Thyroid gland (tissue), 4 donors: ENCODE measurements at places on chromosomes 4 and X. TPM values are rescaled to one million over a fixed set of nuclear protein-coding genes. Genes with fewer than 3 reads are reported as not detected.

- DNase-seq, result no peak
- no peaks in the 10 kb centered on the region for H3K4me1 ChIP-seq
- no peak overlapping the region for H3K4me3 ChIP-seq
- no peak overlapping the region for H3K27ac ChIP-seq
- no peaks in the 10 kb centered on the region for H3K27me3 ChIP-seq
- H3K36me3 ChIP-seq, result no peaks in the 10 kb centered on the region
Measured at GRCh38 chr4:183335369-183335940, 13.2 kb upstream of the CLDN24 start.

DNA sequence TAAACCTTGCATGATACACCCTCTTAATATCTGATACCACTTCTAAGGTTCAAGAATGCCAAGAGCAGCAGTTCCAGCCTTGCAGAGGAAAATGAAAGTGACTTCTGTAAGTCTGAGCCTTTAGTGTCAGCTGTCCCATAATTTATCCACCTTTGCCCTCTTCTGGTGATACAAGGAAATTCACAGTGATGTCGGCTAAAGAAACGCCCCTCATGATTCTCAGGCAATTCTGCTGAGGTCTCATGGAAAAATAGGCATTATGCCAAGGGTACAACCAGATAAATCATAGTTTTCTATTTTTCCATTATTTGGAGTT lies 172.2 kb upstream of the CXCL13 start:
- H3K27me3 ChIP-seq, result no peaks in the 10 kb centered on the region
- peak; percentile 28 for DNase-seq
- peaks cover 4% of the 10 kb centered on the region for H3K4me1 ChIP-seq
- H3K36me3 ChIP-seq, result no peaks in the 10 kb centered on the region
- H3K27ac ChIP-seq, result no peak overlapping the region

- no peak for DNase-seq
- H3K36me3 ChIP-seq, result no peaks in the 10 kb centered on the region
- H3K27ac ChIP-seq, result no peak overlapping the region
- H3K27me3 ChIP-seq, result no peaks in the 10 kb centered on the region
Measured at GRCh38 chrX:24482823-24483415, 17.8 kb downstream of the PDK3 start.

GRCh38 chr4:148254621-148255343 lies 187.4 kb downstream of the NR3C2 start:
- H3K27me3 ChIP-seq, result no peaks in the 10 kb centered on the region
- H3K27ac ChIP-seq, result no peak overlapping the region
- H3K4me3 ChIP-seq, result no peak overlapping the region
- DNase-seq, result no peak
- H3K4me1 ChIP-seq, result peaks cover 17% of the 10 kb centered on the region
- no peaks in the 10 kb centered on the region for H3K36me3 ChIP-seq

DNA sequence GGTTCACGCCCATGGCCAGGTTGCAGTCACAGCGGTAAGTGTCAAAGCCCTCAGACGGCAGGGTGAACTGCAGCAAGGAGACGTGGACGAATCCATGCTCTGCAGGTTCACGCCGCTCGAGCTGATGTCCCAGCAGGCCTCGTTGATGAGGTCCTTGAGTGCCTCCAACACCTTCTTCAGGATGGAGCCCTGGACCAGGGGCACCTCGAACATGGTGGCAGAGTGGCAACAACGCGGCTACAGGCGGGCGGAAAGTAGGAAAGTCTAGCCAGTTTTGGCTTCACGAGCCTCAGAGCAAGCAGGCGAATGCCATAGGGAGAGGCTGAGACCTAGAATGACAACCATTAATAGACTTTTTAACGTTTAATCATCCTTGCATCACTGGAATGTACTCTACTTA lies 485.9 kb downstream of the ZNF674 start:
- H3K27ac ChIP-seq, result no peak overlapping the region
- H3K4me3 ChIP-seq, result no peak overlapping the region
- H3K36me3 ChIP-seq, result no peaks in the 10 kb centered on the region
- no peaks in the 10 kb centered on the region for H3K27me3 ChIP-seq
- DNase-seq, result no peak

DNA sequence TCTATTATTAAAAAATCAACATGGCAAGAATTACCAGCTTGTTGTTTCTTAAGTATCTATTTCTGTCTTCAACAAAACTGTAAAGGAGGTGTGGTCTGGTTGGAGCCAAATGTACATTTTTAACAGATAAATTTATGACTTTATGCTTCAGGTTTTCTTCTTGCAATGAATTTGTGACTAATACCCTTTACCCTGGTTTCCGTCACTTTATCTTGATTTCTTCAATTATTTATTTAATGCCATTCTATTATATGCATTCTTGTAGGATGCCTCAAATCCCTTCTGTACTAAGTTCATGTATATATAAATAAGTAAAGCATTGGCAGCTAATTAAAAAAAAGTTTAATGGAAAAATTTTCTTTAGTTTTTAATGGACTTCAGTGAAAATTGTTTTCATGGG lies 41.5 kb upstream of the ANXA3 start:
- H3K27me3 ChIP-seq, result no peaks in the 10 kb centered on the region
- no peak overlapping the region for H3K27ac ChIP-seq
- DNase-seq, result no peak
- H3K4me1 ChIP-seq, result no peaks in the 10 kb centered on the region

- H3K4me1 ChIP-seq, result no peaks in the 10 kb centered on the region
- no peaks in the 10 kb centered on the region for H3K36me3 ChIP-seq
- no peak overlapping the region for H3K27ac ChIP-seq
- no peak overlapping the region for H3K4me3 ChIP-seq
- DNase-seq, result no peak
Measured at GRCh38 chr4:149741186-149741831, 74.3 kb downstream of the IQCM start.

DNA sequence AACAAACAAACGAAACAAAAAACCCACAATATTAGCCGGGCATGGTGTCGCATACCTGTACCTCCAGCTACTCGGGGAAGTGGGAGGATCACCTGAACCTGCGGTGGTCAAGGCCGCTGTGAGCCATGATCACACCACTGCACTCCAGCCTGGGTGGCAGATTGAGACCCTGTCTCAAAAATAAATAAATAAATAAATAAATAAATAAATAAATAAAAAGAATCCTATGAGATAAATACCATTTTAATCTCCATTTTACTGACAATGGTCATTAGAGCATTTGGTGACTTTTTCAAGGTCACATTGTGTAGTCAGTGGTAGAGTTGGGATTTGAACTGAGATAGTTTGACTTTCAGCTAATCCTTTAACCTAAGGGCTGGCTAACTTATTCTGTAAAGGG lies 11.4 kb downstream of the TRPC5 start:
- H3K27me3 ChIP-seq, result no peaks in the 10 kb centered on the region
- H3K36me3 ChIP-seq, result no peaks in the 10 kb centered on the region
- no peaks in the 10 kb centered on the region for H3K4me1 ChIP-seq
- no peak for DNase-seq
- H3K4me3 ChIP-seq, result no peak overlapping the region

- peaks cover 15% of the 10 kb centered on the region for H3K4me1 ChIP-seq
- H3K4me3 ChIP-seq, result no peak overlapping the region
- no peaks in the 10 kb centered on the region for H3K27me3 ChIP-seq
Measured at GRCh38 chr4:8383451-8384160, 56.9 kb downstream of the ACOX3 start.

GRCh38 chrX:56766554-56767347 lies 37.7 kb downstream of the NBDY start:
- H3K4me1 ChIP-seq, result peaks cover 8% of the 10 kb centered on the region
- H3K4me3 ChIP-seq, result no peak overlapping the region

DNA sequence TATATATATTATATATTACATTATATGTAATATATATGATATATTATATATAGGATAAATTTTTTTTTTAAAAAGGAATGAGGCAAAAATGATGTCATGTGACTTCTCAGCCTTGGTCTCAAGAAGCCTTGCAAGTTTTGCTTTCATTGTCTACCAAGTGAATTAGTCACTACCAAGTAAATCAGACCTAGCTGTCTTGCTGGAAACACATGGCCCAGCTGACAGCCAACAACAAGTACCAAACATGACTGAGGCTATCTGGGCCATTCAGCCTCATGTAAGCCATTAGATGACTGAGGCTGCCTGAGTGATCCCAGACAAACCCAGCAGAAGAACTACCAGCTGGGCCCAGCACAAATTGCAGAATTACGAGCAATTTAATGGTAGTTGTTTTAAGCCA lies 44.9 kb downstream of the HAND2 start:
- DNase-seq, result no peak
- no peaks in the 10 kb centered on the region for H3K27me3 ChIP-seq
- no peaks in the 10 kb centered on the region for H3K36me3 ChIP-seq
- no peak overlapping the region for H3K27ac ChIP-seq

DNA sequence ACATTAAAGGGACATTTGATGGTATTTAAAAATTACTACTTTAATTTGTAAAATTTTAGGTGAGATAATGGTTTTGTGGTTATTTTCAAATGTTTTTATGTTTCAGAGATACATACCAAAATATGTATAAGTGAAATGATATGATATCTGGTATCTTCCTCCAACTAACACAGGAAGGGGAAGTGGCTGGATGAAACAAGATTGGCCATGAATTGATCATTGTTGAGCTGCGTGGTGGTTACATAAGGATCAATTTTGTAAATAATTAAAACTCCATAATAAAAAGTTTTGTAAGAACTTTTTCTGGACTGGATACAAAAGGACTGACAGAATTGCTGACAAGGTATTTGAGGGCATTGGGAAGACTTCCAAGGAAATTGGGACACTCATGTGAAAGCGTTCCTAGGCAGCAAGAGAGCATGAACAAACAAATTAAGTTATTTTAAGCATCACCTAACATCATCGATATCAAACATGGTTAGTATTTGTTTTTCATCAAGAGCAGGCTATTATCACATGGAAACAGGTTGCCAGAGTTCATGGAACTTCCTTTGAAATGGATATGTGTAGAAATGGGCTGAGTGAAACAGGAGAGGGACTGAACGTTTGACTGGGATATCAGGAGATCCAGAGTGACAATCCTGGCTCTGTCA lies 4.4 kb upstream of the PGM2 start:
- H3K27ac ChIP-seq, result peak overlapping the region; percentile 63

DNA sequence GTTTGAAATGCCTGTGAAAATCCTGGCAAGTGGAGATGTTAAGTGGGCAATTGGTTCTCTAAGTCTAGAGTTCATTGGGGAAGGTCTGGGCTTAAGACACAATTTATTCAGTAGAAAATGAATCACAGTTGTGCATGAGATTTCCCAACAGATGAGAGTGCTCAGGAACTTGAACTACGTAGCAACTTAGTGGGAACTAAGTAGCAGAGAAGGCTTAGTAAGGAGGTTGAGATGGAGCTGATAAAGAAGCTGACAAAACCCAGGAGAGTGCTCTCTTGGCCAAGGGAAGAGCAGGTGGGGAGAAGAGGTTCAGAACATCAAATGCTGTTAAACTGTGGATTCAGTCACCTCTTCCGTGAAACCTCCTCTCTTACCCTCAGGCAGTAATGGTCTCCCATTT lies 33.0 kb downstream of the AFF1 start:
- no peaks in the 10 kb centered on the region for H3K36me3 ChIP-seq
- no peak for DNase-seq
- H3K27me3 ChIP-seq, result no peaks in the 10 kb centered on the region
- H3K4me3 ChIP-seq, result no peak overlapping the region
- H3K4me1 ChIP-seq, result peaks cover 43% of the 10 kb centered on the region
- H3K27ac ChIP-seq, result no peak overlapping the region

DNA sequence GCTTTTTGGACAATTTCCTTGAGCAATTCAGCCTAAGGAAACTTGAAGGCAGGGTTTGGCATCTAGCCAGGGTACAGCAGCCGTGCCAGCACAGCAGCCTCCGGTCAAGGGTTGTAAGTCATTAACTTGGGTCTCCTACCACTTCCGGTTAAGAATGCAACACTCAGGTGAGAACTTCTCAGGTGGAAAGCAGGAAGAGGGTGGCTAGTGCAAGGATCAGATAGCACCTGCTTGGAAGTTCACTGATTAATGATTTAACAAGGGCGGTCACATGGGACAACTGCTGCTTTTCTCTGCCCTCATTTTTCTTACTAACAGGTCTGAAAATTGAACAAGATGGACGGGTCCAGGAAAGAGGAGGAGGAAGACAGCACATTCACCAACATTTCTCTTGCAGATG lies 30.1 kb upstream of the SCOC start:
- no peaks in the 10 kb centered on the region for H3K36me3 ChIP-seq
- H3K4me3 ChIP-seq, result no peak overlapping the region
- peak; percentile 68 for DNase-seq
- no peaks in the 10 kb centered on the region for H3K4me1 ChIP-seq

DNA sequence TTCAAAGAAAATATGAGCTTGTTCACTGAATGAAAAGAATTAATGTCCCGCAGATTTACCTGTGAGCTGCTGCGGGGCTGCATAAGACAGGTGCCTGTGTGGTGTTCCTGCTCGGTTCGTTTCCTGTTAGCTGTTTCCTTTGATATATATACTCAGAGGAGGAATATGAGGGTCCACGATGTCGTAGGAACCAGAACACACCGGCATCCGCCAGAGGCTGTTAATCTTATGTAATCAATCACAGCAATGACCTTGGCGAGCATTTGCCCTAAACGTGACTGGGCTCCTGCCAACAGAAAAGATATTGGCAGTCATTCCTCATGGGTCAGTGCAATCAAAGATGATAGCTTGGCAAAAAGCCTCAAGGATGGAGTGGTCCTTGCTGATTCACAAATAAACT lies 260.1 kb downstream of the EVC2 start:
- no peak for DNase-seq
- no peaks in the 10 kb centered on the region for H3K27me3 ChIP-seq
- no peak overlapping the region for H3K27ac ChIP-seq
- H3K4me3 ChIP-seq, result no peak overlapping the region
- H3K36me3 ChIP-seq, result no peaks in the 10 kb centered on the region

DNA sequence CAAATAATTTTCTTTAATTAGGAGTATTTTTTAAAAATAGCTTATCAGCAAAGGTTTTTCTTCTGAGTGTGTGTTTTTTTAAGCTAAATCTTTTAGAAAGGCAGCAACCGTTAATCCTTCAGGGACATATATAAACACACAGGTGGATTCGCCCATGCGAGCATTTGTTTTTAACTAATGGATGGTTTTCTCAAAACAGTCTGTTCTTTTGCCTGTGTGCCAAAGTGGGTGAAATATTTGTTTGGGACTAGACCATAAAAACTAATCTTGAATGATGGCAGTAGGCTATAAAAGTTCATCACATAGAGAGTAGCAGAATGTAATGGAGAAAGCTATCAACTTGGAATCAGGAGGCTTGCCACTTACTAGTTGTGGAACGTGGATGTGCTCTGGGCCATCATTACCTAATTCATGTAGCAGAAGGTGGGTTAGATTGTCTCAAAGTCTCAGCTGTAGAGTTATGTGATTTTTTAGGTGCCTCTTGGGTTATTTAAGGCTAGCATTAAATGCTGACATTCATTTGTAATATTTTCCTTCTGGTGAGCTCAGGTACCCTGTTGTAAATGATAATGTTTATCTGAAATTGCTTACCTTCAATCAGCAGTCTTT lies 7.4 kb upstream of the TAPT1 start:
- H3K36me3 ChIP-seq, result no peaks in the 10 kb centered on the region
- no peaks in the 10 kb centered on the region for H3K27me3 ChIP-seq
- DNase-seq, result peak; percentile 47

GRCh38 chrX:35858906-35859305 lies 60.6 kb upstream of the CFAP47 start:
- no peaks in the 10 kb centered on the region for H3K27me3 ChIP-seq
- H3K4me1 ChIP-seq, result no peaks in the 10 kb centered on the region
- no peak overlapping the region for H3K27ac ChIP-seq
- no peak overlapping the region for H3K4me3 ChIP-seq

The KDR gene
- total RNA-seq, result 128 TPM

The OTC gene
- total RNA-seq, result 1.2 TPM

The RBBP7 gene
- 89.3 TPM for total RNA-seq

The TRMT44 gene
- 41.6 TPM for total RNA-seq

The EDNRA gene
- 7.4 TPM for total RNA-seq

The ENOX2 gene
- 25.2 TPM for total RNA-seq

The INTU gene
- 12.6 TPM for total RNA-seq

The TMSB15B gene
- total RNA-seq, result 8.1 TPM

The GLUD2 gene
- 1.1 TPM for total RNA-seq

The SMIM31 gene
- not detected for total RNA-seq

The ARHGAP24 gene
- 70.3 TPM for total RNA-seq

The ZNF732 gene
- total RNA-seq, result not detected

The RGN gene
- total RNA-seq, result 29.6 TPM

The VCX2 gene
- total RNA-seq, result not detected

The EXOC1L gene
- total RNA-seq, result not detected
